Urothelium cell line (cell line): ENCODE measurements at places on chromosomes 1 and 21.

DNA sequence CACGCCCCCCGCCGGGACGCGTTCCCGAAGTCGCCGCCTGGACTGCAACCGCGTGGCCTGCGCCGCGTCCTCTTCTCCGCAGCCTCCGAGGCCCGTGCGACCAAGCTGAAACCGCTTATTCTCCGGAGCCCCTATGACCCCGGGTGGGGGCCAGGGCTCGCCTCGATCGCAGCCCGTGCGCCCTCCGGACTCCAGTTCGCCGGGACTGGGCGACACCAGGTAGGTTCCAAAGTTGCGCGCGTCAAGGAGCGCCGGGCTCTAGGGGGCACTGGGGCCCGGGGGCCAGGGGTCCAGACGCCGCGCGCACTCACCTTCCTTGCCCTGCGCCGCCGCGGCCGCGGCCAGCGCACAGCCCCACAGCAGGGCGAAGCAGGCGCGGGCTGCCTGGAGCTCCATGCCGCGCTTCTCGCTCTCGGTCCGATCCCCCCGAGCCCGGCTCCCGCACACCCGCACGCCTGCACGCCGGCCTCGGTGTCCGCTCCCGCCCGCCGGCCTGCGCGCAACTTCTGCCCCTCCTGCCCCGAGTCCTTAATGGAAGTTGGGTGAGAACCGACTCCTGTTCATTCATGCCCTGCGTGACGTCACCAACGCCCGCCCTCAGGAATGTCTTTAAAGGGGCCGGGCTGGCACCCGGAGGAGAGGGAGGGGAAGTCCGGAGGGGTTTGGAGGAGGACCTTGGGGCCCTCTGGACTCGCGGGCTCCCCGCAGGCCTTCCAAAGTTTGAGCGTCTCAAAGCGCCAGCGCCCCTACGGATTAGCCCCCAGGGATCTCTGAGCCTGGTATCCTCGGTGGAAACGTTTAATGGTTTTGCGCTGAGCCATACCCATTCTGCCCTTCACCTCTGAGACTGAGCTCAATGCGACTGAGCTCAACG, at the start of gene EPHA2:
TSS of gene EPHA2 (minus strand) at position 533 of the 874 bp plus-strand sequence. CDS start at position 396, 137 bp downstream.
- peak; percentile 92 for DNase-seq

DNA sequence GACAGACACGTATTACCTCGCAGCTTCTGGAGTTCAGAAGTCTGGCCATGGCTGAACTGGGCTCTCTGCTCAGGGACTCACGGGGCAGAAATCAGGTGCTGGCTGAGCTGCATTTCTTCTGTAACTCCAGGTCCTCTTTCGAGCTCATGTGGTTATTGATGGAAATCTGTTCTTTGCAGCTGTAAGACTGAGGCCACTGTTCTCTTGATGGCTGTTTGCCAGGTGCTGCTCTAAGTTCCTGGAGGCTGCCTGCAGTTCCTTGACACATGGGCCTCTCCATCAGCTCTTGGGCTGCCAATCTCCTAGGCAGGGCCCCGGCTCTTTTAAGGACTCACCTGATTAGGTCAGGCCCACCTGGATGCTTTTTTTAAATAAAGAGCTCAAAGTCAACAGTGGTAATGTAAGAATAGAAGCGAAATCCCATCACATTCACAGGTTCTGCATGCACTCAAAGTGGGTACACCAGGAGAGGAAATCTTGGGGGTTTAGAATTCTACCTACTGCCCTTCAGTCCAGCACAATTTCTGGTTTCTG, 139.1 kb downstream of the KAZN start:
- DNase-seq = no peak

GRCh38 chr1:21236178-21236577, 54.1 kb downstream of the ECE1 start:
- no peak for DNase-seq

GRCh38 chr1:186849271-186849671, 20.5 kb downstream of the PLA2G4A start:
- DNase-seq = no peak

- DNase-seq = no peak
Observed at GRCh38 chr1:43653339-43653738, 3.4 kb downstream of the KDM4A start.

GRCh38 chr21:37273911-37274690, 7.0 kb upstream of the VPS26C start:
- DNase-seq = no peak

- DNase-seq = no peak
Observed at GRCh38 chr1:86491171-86491950, 22.6 kb downstream of the CLCA1 start.

DNA sequence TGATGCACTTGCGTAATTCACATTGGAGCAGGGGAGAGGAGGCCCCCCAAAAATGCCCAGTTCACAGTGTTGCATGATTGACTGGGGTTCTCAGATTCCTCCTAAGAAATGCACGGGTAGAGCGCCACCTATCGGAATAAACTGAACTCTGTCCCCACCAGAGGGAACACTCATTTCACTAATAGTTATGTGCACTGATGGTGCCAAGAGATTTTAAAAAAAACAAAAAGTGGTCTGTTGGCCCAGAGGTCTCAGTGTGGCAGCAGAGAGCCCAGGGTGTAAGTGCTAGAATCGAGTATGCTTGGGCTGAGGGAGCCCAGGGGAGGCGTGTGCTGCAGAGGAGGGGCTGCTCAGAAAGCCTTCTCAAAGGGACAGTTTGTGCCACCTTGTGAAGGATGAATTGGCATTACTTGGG, 6.9 kb downstream of the PINK1 start:
- DNase-seq = peak; percentile 58

GRCh38 chr1:208772891-208773290, 528.7 kb upstream of the PLXNA2 start:
- DNase-seq = no peak

GRCh38 chr1:24926563-24927249, 3.4 kb downstream of the RUNX3 start:
- peak; percentile 40 for DNase-seq

- no peak for DNase-seq
Observed at GRCh38 chr1:58936973-58937372, 153.1 kb upstream of the JUN start.

DNA sequence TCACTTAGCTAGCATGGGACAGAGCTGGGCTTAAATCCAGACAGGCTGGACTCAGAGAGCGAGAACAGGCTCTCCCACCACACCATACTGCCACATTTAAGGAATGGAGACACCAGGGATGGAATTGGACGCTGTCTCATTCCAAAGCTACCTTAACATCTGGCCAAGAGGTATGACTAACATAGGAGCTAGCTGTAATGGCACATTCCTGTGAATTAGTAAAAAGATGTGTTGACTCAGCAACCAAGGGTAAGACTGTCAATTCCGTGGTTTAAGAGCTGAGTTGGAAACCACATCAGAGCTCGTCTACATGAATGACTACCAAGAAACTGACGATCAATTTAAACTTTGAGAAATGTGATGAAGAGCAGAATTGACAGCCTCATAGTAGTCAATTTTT, 8.3 kb upstream of the TNFRSF9 start:
- peak; percentile 72 for DNase-seq

DNA sequence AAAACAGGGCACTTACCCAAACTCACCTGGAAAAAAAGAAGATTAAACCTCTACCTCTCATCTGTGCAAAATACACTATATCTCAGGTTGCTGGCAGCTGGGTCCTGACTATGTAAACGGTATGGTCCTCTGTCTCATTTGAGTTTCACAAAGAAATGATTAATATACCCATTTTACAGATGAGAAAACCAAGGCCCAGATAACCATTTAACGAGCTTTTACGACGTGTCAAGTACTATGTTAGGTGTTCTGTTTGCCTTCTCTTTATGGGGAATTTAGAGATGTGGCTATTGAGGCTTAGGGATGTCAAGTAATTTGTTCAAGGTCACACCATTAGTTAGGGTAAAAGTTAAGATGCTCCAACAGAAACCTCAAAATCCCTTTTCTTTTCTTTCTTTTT, 140.4 kb upstream of the USP24 start:
- DNase-seq = no peak

DNA sequence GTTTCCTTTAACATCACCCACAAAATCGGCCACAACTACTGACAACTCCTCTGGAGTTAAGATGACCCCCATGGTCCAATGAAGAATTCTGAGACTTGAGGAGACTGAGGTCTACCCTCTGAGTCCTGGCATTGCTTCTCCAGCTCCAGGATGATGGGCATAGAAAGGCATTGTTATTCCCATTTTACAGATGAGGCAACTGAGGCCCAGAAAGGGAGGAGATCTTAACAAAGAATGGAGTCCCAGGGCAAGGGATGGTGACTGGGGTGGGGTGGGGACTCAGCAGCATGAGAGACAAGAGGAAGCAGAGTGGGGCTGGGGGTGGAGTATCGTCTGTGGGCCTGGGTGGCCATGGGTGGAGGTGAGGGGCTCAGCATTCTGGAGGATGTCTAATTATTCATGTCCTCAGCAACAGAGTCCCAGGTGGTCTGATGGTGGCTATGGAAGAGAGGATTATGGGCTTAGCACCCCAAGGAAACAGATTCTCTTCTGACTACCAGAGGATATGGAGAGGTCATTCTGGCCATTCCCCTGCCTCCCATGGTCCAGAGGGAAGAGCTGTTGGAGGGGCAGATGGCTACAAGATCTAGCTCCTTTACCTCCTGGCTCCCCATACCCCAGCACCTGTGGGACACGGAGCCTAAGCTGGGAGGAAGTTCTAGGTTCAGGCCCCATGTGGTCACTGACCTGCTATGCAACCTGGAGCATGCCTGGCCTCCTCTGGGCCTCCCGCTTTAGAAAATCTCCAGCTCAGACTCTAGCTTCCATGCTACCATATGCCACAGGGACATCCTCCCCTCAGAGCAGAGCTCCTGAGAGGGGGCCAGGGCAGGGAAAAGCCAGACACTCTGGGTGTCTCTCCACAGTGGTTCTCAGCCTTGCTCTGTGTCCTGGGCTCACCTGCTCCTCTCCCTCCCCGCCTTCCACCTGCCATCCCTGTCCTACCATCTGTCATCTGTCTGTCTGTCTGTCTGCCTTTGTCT, 37.4 kb upstream of the DMBX1 start:
- DNase-seq = no peak

GRCh38 chr1:5724847-5725246, 267.4 kb downstream of the NPHP4 start:
- no peak for DNase-seq

- peak; percentile 86 for DNase-seq
Observed at GRCh38 chr1:28882009-28882628, 32.2 kb upstream of the EPB41 start.

- no peak for DNase-seq
Observed at GRCh38 chr21:31707499-31707898, 24.4 kb downstream of the SCAF4 start.

GRCh38 chr1:24362982-24363614, 43.9 kb downstream of the GRHL3 start:
- peak; percentile 40 for DNase-seq
